ENCODE measurements at places on chromosomes 5 and 9.
A peak's percentile ranks its signal among the peaks of the same experiment; 100 is the strongest.

- no peak for DNase-seq
Observed at GRCh38 chr5:60444661-60445360, 255.2 kb downstream of the DEPDC1B start.

- DNase-seq = peak; percentile 49
Observed at GRCh38 chr9:35844628-35845270, 15.7 kb downstream of the TMEM8B start.

GRCh38 chr9:130276121-130276520 is 10.6 kb downstream of the HMCN2 start:
- DNase-seq = no peak

GRCh38 chr9:128006332-128006996 is 25.7 kb upstream of the EEIG1 start:
- no peak for DNase-seq

- no peak for DNase-seq
Observed at GRCh38 chr9:26437056-26437711, 455.4 kb downstream of the CAAP1 start.

DNA sequence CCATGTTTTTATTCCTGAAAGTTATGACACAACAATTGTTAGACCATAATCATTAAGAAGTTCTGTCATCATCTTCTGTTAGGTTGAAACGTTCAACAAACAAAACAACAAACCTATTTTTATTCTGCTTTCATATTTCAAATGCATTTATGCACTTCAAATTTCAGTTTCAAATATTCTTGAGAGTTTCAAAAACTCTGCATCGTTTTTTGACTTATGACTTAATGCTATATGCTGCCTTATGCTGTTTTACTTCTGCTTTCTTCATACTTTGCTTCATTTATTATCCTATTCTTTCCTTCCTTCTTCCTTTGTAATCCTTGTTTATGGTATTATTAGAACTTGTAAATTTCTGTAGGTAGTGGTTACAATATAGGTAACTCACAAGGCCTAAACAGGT is 95.0 kb downstream of the PCSK1 start:
- peak; percentile 19 for DNase-seq

GRCh38 chr5:179331591-179332375 is 13.5 kb downstream of the ADAMTS2 start:
- no peak for DNase-seq

DNA sequence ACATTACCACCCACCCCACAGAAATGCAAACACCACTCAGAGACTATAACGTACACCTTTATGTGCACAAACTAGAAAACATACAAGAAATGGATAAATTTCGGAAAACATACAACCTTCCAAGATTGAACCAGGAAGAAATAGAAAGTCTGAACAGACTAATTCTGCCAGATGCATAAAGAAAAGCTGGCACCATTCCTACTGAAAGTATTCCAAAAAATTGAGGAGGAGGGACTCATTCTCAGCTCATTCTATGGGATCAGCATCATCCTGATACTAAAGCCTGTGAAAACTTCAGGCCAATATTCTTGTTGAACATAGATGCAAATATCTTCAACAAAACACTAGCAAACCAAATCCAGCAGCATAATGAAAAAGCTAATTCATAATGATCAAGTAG is 115.1 kb upstream of the CD180 start:
- DNase-seq = no peak

- DNase-seq = no peak
Observed at GRCh38 chr5:150622157-150622556, 18.3 kb upstream of the SYNPO start.

DNA sequence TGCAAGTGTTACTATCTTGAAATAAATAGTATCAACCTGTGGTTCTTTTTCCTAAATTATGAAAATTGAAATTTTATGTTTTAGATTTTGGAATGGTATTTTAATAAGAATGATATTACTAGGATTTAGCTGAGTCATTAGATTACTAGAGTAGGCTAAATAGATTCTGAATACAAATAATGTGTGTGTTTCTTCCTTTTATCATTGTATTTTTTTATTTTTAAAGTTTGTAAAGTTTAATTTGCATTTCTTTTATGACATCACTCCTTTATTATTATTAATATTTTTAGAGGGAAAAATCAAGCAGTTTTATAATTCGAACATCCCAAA is 8.0 kb upstream of the FAM120AOS start:
- no peak for DNase-seq

DNA sequence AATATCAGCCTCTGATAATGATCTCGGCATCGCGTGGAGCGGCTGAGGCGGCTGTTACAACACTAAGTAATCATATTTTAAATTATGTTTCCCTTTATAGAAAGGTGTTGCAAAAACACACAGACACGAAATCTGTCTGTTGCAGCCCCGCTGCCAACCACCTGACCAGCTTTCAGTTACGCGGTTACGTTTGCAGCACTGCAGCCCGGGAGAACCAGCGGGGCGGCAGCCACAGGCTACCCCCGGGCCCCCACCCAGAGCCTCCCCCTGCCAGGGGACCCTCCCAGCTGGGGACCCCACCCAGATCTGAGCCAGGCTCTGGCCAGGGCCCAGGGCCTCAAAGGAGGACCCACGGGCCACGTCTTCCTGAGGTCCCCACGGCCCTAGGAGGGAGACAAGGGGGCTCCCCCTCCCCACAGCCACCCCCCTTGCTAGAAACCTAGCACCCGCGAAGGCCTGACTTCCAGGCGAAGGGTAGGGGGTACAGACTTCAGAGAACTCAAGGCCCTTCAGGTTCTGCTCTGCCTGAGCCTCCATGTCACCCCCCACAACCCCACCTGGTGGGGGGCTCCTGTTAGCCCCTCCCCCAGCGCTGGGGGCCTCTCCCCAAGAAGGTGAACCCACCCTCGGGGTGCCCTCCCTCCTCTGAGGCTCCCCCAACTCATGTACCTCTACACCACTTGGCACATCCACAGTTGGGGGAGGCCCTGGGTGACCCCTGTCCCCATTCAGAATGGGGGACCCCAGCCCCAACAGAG is 6.0 kb downstream of the NACC2 start:
- peak; percentile 32 for DNase-seq

DNA sequence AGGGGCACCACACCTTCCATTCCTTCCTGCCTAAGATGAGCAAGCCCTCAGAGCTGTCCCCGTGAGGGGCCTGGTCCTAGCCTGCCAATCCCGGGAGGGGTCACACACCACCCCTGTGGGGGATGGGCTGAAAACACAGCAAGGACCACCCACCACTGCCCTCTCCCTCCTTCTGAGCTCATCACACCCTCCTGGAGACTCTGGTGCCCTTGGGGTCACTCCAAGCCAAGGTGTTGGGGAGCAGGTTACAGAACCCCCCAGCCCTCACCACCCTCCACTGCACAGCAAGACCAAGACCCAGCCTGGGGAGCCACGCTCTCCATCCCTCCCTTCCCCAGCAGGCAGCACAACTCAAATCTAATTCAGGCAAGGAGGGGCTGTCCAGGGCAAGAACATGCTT is 60.5 kb upstream of the PPP1R26 start:
- DNase-seq = no peak

Data from GM20000 (cell line).